Activated CD4-positive, CD25-positive, alpha-beta regulatory T cell treated with anti-CD3 and anti-CD28 coated beads, Interleukin-2, amount 50 U/mL, for 72 hours (primary cell): ENCODE measurements at places on chromosomes 1 and 21.

- no peak for DNase-seq
Measured at GRCh38 chr1:179663810-179664209, 72.2 kb downstream of the TDRD5 start.

DNA sequence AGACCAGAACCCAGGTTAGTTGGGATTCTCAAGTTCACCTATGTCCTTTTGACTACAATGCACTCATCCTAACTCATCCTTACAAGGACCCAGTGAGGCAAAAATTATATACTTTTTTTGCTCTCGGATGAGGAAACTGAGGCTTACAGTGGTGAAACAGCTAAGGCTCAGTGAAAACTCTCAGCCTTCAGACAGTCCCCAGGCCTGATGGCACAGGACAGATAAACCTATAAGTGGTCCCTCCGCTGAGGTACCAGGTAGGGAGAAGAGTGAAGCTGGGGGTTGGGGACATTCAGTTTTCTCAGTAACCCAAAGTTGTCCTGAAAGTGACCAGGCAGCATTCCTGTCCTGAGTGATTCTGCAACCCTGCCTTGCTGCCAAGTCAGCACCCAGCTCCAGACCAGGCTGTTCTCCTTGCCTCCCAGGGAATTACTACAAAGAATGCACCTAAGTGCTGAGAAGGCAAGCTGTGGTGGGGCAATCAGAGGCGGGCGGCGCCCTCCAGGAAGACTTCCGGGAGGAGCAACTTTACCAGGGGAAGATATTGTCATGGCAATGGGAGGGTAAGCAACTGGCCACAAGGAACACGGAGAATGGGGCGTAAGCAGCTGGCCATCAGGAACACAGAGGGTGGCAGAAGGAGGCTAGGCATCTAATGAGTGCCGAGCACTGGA, 4.6 kb downstream of the TENT5B start:
- DNase-seq = no peak

- DNase-seq = no peak
Measured at GRCh38 chr21:16279731-16280581, 550.2 kb downstream of the USP25 start.

DNA sequence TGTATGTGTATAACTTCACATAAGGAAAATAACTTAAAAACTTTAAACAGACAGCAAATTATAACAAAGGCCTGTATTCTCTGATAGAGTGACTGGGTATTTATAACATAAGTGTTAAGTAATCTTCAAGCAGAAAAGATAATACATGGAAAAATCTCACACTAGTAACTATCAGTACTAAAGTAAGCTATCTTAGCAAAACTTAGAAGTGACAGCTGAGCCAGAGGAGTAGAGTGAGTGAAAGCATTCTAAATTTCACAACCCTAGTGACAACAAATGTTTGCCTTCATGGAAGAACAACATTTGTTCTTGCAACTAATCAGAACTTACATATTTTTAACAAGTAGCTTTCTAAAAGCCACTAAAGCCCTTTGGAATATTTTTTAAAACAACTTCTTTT, 74.5 kb upstream of the B3GALT2 start:
- no peak for DNase-seq

GRCh38 chr1:241677201-241677600, 25.1 kb downstream of the WDR64 start:
- DNase-seq = no peak

DNA sequence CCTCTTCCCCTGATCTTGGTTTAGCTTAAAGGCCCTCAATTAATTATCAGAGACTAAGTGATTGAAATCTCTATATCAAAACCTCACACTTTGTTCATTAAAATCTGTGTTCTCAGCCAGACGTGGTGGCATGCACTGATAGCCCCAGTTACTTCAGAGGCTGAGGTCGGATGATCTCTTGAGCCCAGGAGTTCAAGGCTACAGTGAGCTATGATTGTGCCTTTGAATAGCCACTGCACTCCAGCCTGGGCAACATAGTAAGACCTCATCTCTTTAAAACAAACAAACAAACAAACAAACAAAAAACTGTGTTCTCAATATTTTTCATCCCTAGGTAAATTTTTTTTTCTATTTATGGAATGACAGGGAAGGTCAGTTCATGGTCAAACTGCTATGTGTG, 18.7 kb downstream of the TRMT13 start:
- DNase-seq = no peak

GRCh38 chr1:233608988-233609387, 4.9 kb upstream of the KCNK1 start:
- DNase-seq = no peak

GRCh38 chr1:2983706-2984398, 37.4 kb upstream of the ACTRT2 start:
- no peak for DNase-seq

GRCh38 chr1:16720351-16721223, 19.7 kb upstream of the RNU1-4 start:
- peak; percentile 30 for DNase-seq

DNA sequence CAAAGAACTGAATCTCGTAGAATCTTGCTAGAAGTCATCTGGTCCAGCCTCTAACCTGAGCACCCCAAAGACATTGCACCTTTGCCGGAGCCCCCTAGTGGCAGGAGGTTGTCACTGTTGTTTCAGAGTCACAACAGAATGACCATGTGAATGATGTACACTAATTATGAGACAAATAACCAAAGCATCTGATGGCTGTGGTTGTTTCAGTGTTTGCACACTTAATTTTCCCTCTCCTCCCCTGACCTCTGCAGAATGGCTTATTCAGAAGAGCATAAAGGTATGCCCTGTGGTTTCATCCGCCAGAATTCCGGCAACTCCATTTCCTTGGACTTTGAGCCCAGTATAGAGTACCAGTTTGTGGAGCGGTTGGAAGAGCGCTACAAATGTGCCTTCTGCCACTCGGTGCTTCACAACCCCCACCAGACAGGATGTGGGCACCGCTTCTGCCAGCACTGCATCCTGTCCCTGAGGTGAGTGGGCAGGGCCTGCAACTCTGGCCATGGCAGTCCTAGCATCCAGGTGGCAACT, 26.4 kb downstream of the TRAF5 start:
- peak; percentile 69 for DNase-seq

DNA sequence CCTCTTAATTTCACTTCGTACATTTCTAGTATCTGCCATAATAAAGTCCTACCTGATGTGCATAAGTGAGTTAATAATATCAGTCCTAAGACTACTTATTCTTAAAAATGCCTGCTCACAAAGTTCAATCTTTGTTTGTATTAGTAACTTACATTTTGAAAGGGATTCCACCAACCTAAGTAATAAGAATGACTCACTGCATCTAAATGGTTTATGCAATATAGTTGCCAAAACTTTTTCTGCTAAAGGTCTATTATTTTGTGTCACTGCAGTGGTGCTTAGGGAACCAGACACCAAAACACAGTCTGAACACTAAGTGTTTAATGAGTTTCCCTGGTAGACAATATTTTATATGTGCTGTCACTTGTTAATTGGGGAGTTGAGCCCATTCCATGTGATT, 1.8 kb downstream of the ZNF669 start:
- no peak for DNase-seq

DNA sequence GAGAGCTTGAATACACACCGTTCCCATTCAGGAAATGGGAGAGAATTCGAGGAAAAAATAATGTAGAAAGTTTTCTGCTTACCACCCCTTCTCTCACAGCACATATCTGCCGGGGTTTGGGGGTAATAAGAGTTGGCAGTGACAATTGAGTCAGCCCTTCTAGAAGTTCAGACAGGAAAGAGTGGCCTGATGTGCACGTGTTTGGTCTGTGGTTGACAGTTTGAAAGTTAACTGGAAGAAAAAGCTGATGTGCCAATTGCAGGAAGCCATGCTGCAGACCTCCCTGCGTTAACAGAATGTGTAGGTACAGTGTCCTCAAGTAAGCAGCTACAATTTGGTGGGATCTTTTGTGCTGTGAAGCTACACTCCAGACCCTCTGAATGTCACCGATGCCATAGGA, 50.9 kb downstream of the DHX9 start:
- no peak for DNase-seq

DNA sequence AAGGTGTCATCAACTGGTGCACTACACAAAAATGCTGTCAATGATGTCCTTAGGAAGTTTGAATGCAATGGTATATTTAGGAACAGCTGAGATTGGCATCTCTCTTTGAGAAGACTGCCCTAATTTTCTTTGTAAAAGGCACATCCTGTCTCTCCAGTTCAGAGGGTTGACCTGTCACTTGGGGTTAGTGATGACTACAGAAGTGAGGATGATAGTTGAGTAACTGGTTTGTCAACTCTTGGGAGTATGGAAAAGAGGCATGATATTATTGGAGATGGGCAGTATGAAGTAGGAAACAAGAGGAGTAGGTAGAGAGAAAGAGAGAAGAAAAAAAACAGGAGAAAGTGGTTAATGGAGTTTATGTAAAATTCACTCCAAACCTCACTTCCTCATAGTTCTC, 40.4 kb upstream of the PIGC start:
- DNase-seq = no peak

DNA sequence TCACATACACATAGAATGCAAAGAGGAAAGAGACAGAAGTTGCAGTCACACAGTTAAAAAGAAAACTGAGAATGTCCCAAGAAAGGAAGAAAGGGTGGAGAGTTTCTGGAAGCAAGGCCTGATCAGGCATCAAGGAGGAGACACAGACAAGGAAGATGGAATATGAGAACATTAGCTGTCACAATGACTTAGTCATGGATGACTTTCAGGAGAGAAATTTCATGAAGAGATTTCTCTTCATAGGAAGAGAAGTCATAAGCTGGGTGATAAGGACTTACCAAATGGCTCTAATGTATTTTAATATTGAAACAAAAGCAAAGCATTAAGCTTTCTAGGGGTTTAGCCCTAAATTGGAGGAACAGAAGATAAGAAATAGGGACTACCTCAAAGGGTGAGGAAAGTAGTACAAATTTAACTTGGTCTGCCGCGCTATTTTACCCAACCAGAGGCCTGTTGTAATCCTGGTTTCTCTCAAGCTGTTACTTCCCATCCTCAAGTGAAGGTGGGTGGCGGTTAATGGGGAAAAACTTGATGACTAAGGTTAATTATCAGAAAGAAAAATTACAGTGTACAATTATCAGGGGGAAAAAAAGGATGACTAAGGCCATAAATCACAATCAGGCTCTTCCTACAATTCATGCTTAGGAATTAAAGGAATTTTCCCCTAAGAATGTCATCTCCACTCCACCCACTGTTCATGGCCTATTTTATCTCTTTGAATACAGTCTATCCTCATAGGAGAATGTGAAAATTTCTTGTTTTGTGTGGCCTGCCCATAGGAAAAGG, 93.9 kb upstream of the ADGRL2 start:
- DNase-seq = no peak

DNA sequence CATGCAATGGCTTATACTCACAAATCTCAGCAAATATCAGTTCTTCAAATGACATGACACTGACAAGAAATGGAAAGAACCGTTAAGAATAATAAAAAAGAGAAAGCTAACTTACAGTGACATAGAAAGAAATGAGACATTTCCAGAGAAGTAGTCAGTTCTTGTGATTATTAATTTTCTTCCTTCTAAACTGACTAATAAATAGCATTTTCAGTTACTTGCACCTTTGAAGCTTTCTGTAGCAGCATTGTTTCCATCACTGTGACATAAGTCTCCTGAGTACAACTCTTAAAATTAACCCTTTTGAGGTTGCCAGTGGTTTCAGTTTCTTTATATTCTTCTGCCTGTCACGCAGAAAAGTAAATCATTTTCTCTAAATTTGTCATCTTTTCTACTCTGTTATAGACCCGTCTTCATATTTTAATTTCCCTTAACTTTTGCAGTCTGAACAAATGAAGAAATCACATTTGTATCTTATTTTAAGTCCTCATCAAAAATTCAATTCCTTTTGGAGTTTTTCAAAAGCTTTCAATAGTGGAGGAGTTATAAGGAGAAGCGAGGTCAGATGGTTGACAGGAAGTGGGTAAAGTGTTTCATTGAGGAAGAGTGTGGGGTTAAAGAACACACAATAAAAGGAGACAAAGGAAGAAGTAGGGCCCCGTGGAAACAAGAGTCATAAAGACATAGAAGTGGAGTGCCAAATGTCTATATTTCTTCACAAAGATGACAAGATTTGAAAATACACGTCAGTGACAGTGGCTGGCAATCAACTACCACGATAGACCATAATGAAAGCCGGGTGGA, 57.9 kb upstream of the S1PR1 start:
- DNase-seq = no peak

GRCh38 chr1:52771384-52771783, 45.1 kb downstream of the ZYG11B start:
- DNase-seq = no peak

DNA sequence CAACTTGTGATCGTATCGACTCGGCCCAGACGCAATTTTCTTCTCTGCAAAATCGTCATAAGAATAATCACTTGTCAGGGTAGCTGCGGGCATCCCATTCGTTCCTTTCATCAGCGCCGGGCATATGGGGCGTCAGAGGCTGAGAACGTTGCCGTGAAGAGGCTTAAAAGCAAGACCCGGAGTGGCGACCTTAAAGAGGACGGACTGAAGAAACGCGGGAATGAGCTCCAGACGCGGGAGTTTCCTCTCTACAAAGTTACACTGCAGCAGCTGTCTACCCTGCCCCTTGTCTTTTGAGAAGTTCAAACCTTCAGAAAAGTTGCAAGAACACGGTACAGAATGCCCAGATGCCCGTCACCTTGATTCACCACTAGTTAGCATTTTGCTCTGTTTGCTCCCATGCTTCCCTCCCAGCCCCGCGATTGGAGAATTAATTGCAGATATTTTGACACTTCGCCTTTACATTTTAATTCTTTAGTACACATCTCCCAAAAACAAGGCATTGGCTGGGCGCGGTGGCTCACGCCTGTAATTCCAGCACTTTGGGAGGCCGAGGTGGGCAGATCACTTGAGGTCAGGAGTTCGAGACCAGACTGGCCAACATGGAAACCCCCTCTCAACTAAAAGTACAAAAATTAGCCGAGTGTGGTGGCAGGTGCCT, 967 bp downstream of the CENPS start:
- peak; percentile 32 for DNase-seq
